GM12878 (cell line): ENCODE measurements at places on chromosomes 7 and 10. TPM values are rescaled to one million over a fixed set of nuclear protein-coding genes. Genes with fewer than 3 reads are reported as not detected.

MCM10 gene
- total RNA-seq: 30.7 and 31.1 TPM in 2 replicates

SAP25 gene
- total RNA-seq: 7.0 and 8.3 TPM in 2 replicates

CHST15 gene
- total RNA-seq: 0.32 and 0.51 TPM in 2 replicates

ZNF736 gene
- total RNA-seq: 20.5 and 21.4 TPM in 2 replicates

MYO3A gene
- total RNA-seq: not detected in 2 replicates

PBLD gene
- 1.5 and 1.9 TPM in 2 replicates for total RNA-seq
